Stimulated activated CD8-positive, alpha-beta memory T cell treated with anti-CD3 and anti-CD28 coated beads, Interleukin-2, amount 100 ng/mL, for 1 hour (primary cell): ENCODE measurements at places on chromosomes 16 and 17.

DNA sequence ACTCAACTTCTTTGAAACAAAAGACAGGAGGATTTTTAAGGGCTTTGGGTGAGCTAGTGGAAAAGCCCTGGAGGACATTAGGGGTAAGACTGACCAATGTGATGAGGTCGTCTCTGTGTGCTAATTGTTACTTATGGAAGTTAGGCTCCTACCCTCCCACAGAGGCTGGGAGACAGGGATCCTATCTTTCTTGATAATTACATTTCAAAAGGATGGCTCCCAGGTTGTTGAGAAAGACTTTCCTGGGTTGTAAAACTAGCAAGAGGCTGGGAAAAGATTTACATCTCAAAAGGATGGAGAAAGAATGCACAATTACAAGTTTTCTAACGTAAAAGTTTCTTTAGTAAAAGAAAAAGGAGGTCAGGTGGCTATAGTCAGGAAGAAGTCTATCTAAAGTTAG is 605.8 kb upstream of the GOT2 start:
- no peak for DNase-seq

DNA sequence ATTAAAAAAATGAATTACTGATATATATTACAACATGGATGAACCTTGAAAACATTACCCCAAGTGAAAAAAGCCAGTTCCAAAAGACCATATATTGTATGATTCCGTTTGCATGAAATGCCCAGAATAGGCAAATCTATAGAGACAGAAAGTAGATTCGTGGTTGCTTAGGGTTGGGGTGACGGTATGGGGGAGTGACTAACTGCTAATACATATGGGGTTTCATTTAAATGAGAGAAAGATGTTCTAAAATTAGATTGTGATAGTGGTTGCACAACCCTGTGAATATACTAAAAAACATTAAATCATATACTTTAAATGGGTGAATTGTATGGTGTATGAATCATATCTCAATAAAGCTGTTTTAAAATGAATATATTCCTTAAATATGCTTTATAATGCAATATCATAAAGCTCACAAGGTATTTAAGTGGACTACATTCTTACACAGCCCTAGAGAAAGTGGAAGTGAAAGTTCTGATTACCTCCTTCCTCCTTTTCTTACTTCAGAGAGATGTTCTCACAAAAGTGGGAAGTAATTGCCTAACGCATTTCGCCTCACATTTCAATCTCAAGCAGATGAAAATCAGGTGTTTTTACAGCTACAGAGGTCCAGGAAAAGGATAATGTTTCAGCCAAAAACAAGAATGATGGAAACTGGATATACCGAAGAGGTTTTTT is 142.7 kb upstream of the GNAO1 start:
- no peak for DNase-seq

DNA sequence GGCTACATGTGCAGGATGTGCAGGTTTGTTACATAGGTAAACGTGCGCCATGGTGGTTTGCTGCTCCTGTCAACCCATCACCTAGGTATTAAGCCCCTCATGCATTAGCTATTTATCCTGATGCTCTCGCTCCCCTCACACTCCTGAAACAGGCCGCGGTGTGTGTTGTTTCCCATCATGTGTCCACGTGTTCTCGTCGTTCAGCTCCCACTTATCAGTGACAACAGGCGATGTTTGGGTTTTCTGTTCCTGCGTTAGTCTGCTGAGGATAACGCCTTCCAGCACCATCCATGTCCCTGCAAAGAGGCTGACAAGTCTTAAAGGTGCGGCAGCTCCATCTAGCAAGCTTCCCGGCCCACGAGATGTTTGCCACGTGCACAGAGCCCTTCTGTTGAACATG is 175.1 kb downstream of the FOXL1 start:
- DNase-seq, result no peak

DNA sequence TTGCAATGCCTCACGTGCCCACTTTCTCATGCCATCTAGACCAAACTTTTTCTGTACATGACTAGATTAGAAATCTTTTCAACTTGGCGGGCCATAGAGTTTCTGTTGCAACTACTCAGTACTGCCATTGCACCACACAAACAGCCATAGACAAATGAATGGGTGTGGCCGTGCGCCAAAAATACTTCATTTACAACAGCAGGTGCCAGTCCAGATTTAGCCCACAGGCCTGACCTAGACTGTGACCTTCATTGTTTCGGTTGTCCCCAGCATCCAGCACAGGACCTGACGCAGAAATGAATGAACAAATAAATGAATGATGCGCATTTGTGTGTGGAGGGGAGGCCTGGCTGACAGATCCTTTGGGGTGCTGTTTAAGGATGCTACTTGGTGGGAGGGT is 14.3 kb upstream of the PDK2 start:
- no peak for DNase-seq

DNA sequence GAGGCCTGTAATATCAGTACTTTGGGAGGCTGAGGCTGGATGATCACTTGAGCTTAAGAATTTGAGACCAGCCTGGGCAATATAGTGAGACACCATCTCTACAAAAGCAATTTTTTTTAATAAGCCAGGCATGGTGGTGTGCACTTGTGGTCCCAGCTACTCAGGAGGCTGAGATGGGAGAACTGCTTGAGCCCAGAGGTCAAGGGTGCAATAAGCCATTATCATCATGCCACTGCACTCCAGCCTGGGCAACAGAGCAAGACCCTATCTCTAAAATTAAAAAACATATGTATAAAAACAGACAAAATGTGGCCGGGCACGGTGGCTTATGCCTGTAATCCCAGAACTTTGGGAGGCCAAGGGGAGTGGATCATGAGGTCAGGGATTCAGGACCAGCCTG is 3.2 kb upstream of the ZNF785 start:
- DNase-seq, result no peak

DNA sequence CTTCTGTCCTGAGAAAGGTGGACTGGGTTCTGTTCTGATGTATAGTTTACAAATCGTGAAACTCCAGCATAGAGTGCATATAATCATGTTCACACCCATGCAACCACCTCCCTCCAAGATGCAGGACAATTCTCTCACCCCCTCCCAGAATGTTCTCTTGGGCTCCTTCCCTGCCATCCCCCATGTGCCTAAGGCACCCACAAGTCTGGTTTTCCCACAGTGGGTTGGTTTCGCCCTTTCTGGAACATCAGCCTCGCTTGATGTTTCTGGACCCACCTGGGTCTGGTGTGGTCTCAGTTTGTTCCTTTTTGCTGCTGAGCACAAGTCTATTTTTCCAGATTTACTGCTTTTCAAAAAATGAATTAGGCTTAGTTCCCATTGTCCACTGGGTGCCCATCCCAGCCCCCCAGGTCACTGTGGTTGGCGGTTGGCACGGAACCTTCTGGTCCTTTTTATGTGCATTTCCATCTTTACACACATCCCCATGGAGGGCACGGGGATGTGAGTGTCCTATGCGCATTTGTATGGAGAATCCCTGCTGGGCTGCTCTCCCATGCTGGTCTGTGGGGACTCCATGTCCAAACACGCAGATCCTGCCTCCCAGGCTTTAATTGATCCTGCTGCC is 19.0 kb downstream of the MAP2K3 start:
- no peak for DNase-seq

- DNase-seq, result no peak
These were observed 543 bp downstream of the TXNDC11 start for GRCh38 chr16:11742093-11742535.

- no peak for DNase-seq
These were observed 15.6 kb downstream of the PLEKHG4 start for GRCh38 chr16:67294938-67295361.

DNA sequence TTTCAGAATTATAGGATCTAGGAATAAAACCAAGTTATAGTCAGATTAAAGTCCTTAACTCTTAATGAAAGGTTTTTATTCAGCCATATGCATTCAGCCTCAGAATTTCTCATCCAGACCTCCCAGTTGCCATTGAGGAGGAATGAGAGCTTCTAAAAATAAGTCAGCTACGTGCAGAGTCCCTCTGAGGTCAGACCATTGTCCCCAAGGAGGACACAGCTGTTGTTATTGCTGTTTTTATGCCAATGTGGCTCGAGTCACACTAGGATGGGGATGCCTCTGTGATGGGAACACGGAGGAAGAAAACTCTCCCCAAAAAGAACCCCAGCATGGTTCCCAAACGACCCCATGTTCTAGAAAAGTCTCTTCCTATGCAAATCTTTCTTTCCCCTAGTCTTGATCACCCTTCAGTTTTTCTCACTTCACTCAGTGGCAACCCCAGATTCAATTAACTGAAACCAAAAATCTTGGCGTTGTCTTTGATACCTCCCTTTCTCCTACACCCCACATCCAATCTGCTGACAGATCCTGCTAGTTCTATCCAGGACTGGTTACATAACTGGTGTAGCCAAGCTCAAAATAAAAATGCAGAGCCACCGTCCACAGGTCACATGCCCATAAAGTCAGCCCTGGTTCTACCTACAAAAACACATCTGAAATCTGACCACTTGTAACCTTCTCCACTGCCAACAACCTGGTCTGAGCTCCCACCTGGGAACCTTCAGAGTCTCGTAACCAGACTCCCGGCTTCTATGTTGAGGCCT is 138.2 kb upstream of the ERCC4 start:
- DNase-seq, result no peak

GRCh38 chr16:85479972-85480726 is 133.0 kb upstream of the GSE1 start:
- no peak for DNase-seq

GRCh38 chr17:4023220-4023619 is 59.0 kb upstream of the ATP2A3 start:
- DNase-seq, result no peak

DNA sequence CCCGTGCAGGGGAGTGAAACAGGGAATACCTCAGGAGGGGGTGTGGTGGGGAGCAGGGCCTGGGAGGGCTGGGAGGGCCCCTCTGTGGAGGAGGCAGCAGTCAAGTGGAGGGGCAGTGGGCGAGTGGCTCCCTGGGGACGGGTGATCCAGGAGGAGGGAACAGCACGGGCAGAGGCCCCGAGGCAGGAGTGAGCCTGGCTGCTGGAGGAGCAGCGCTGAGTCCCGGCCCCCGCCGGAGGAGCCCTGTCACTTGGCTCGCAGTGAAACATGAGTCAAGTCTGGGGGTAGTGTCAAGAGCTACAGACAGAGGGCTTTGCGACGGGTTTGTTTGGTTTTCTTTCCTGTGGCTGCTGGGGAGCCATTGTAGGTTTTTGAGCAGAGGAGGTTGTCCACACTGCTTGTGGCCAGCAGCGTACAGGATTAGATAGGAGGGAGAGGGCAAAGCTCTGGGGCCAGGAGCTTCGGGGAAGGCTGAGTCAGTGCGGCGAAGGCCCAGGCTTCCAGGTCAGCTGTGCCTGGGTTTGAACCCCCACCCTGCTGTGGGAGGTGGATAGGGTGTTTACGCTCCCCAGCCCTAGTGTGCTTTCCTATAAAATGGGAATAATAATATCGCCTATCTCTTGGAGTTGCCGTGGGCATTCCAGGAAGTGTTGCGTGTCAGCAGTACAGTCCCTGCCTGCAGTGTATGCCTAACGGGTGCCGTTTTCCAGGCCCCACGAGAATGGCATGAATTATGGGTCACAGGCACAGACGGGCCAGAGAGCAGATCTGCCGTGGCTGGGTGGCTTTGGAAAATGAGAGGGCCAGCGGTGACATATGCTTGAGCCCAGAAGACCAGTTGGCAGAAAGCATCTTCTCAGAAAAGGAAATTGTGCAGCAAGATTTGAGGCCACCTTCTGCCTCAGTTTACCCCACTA is 115.9 kb upstream of the CIBAR2 start:
- DNase-seq, result no peak

GRCh38 chr16:3971261-3971660 is 90.7 kb upstream of the CREBBP start:
- no peak for DNase-seq

- no peak for DNase-seq
These were observed 99.0 kb upstream of the AKTIP start for GRCh38 chr16:53601961-53602360.

GRCh38 chr16:88649924-88650748 is 717 bp downstream of the CYBA start:
- DNase-seq, result no peak

- no peak for DNase-seq
These were observed 6.3 kb upstream of the XAF1 start for GRCh38 chr17:6749519-6749918.

- DNase-seq, result no peak
These were observed 17.4 kb downstream of the IRF8 start for GRCh38 chr16:85916141-85916890.
